Fibroblast of mammary gland (primary cell): ENCODE measurements at places on chromosomes 2 and 18.

GRCh38 chr2:231373786-231374349 lies 21.6 kb upstream of the B3GNT7 start:
- DNase-seq: no peak

- DNase-seq: peak; percentile 49
Observed at GRCh38 chr2:71933467-71934319, 214.0 kb downstream of the CYP26B1 start.

DNA sequence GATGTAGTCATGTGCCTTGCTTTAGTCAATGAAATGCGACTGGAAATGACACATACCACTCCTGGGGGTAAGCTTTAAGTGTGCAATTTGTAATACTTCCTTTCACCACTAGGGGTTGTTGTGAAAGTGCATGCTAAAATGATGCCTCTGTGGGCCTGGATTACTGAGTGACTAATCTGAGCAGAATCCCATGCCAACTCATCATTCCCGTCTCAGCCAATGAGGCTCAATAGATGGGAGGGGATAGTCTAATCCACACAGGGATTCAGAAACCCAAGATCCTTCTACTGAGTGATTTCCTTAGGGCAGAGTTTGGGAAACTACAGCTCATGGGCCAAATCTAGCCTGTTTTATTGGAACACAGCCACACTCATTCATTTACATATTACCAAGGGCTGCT lies 54.0 kb downstream of the HRH4 start:
- DNase-seq: peak; percentile 88

DNA sequence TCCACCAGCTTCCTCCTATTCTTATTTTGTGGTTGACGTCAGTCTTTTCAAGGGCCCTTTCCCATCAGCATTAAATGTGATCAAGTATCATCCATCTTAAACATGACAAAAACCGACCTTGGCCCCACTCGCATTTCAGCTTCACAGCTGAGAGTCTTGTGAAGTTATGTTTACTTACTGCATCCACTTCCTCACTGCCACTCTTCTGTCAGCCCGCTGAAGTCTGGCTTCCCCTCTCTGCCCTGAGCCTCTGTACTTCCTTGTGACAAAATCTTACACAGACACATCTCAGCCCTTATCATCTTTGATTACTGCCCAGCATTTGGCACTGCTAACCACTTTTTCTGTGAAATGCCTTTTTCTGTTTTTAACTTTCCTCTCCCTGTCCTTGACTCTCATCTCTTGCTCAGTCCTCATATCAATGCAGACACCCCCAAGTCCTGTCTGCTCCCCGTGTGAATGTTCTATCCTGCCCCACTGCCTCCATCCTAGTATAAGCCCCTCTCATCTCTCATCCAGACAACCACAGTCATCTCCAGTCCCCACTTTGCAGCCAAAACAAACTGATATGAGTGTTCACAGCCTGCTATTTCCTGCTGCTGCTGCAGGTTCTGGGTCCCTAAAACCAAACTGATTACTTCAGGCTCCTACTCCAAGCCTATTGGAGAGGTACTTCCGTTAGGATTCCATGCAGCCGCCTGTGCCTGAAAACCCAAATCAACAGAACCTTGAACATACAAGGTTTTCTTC lies 31.4 kb downstream of the FOSL2 start:
- no peak for DNase-seq

DNA sequence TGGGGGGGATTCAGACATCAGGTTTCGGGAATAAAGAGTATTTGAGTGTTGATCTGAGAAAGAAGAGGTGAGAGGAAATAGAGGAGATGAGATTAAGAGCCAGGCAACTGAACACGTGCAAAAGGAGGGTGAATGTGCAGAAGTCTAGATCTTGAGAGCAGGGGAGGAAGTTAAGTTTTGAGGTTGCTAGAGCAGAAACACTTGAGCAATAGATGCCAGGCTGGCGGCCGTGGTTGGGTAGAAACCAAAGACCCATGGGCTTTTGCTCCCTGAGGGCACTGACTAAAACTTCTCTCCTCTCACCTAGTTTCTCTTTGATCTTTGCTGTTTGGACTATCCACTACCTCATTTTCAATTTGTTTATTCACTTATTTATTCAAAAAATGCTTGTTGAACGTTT lies 116.0 kb downstream of the CDC42EP3 start:
- DNase-seq: no peak

GRCh38 chr18:9413576-9413975 lies 61.7 kb upstream of the RALBP1 start:
- DNase-seq: peak; percentile 89

- DNase-seq: no peak
Observed at GRCh38 chr18:13222856-13223281, 4.3 kb downstream of the LDLRAD4 start.

- DNase-seq: peak; percentile 16
Observed at GRCh38 chr2:44364604-44365003, 2.9 kb downstream of the CAMKMT start.

DNA sequence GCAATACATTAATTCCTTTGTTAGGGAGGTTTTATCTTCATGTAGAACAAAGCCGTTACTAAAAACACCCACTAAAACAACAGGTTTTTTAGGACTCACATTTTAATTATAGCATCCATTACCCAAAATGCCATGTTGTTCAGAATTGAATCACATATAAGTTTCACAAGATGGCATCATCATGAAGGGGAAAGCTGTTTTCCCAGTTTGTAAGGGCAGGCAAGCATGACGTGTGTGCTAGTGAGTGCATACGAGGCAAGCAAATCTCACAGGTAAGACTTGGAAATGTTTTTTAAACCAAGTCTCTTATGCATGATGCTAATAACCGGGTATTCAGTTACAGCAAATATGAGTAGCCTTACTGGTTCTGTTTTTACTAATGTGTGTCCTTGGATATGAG lies 111.8 kb upstream of the NFATC1 start:
- no peak for DNase-seq
